Ureter (tissue), 1 donor: ENCODE measurements at places on chromosomes 16 and 17. TPM values are rescaled to one million over a fixed set of nuclear protein-coding genes. Genes with fewer than 3 reads are reported as not detected.

- DNase-seq = no peak
Observed at GRCh38 chr16:1741553-1742165, 29.7 kb downstream of the NME3 start.

The SAMD14 gene
- 5.5 TPM for total RNA-seq

- no peak for DNase-seq
Observed at GRCh38 chr17:72838581-72838980, 253.9 kb downstream of the SLC39A11 start.

- no peak for DNase-seq
Observed at GRCh38 chr16:12350945-12351344, 374.4 kb downstream of the SNX29 start.

The MYH2 gene
- 0.78 TPM for total RNA-seq

GRCh38 chr16:71421911-71422310 is 19.9 kb downstream of the TLE7 start:
- no peak for DNase-seq

DNA sequence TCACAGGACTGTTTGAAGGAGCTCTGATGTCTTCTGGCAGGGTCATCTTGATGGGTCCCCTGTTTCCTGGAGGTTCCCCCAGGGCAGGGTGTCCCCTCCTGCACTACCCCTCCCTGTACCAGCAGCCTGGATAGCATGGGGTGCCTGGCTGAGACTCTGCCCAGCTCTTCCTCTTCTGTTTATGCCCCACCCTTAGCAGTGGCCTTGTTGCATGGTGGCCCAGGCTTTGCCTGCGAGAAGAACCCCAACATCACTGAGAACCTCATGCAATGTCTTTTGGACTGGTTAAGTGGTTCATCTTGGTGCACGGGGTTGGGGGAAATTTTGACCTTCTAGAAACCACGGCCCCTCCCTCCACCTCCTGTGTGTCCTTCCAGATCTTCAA is 121.8 kb downstream of the IRX3 start:
- no peak for DNase-seq

The KRTAP3-2 gene
- not detected for total RNA-seq

GRCh38 chr16:65305266-65305959 is 183.6 kb upstream of the CDH11 start:
- no peak for DNase-seq

GRCh38 chr17:50554201-50554600 is 6.3 kb upstream of the CACNA1G start:
- DNase-seq = no peak

DNA sequence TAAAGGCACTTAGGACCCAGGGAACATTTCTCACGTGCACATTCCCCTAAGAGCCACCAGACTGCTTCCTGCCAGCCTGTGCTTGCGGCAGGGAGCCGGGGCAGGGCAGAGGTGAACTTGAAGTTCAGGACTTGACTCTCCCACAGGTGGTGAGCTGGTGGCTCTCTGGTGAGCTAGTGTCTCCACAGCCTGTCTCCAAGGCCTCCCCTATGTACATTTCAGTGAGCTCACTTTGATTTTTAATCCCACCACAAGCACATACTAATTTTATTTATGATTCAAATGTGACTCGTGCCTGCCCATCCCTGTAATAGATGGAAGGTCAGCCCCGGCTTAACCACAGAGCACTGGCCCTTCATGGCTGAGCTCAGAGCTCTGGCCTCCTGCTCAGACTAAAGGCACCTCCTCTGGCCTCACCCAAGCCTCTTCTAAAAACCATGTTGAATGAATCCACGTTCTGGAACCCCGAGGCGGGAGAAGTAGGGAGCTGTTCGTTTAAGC is 9.2 kb downstream of the SNN start:
- no peak for DNase-seq

DNA sequence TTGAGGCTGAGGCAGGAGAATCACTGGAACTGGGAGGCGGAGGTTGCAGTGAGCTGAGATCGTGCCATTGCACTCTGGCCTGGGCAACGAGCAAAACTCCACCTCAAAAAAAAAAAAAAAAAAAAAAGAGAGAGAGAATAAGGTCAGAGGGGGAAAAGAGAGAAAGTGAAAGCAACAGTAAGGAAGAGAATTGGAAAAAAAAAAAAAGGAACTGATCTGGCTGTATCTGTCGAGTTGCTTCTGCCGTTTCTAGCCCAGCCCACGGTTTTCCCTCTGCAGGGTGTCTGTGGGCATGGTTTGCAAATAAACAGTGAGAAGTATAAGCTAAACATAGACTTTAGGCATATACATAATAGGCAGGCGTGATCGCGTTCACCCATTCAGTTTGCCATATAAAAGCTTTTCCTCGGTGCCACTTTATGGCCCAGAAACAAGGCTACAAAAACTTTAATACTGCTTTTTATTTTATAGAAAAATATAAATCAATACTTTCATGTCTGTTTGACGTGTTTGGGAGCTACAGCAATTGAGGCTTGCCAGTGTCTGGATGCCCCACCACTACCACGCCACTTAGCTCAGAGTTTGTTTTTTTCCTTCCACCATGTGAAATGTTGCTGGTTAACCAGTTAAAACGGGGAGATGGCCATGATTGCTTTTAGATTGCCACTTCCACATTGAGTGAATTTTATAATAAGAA is 436.7 kb downstream of the MAF start:
- DNase-seq = no peak

DNA sequence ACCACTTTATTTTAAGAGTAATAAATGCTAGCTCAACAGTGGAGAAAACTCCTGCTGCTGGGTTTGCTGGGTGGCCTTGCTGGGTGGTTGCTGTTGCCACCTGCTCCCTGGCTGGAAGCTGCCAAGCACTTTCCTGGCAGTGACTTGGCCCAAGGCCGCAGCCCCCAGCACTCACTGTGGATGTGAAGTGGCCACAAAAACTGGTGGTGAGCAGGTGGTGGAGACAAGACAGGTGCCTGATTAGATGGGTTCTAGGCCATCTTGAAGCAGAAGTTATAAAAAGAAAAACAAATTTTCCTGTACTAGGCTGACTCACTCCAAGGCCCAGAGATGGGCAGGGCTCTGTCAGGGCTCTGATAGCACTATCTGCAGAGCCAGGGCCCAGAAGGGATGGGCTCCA is 224.7 kb upstream of the NLRP1 start:
- no peak for DNase-seq

- DNase-seq = no peak
Observed at GRCh38 chr16:15658556-15658955, 8.5 kb downstream of the NDE1 start.

GRCh38 chr16:1793578-1794220 is at the start of gene IGFALS:
Gene IGFALS, minus strand, starts transcription at chr16:1793705. Its CDS starts 53 bp downstream, at chr16:1793652.
- no peak for DNase-seq

GRCh38 chr16:1293921-1294656 is 15.3 kb upstream of the UBE2I start:
- no peak for DNase-seq

GRCh38 chr16:8760021-8760420 is 37.4 kb downstream of the TMEM186 start:
- DNase-seq = no peak

The STX1B gene
- 1.6 TPM for total RNA-seq

DNA sequence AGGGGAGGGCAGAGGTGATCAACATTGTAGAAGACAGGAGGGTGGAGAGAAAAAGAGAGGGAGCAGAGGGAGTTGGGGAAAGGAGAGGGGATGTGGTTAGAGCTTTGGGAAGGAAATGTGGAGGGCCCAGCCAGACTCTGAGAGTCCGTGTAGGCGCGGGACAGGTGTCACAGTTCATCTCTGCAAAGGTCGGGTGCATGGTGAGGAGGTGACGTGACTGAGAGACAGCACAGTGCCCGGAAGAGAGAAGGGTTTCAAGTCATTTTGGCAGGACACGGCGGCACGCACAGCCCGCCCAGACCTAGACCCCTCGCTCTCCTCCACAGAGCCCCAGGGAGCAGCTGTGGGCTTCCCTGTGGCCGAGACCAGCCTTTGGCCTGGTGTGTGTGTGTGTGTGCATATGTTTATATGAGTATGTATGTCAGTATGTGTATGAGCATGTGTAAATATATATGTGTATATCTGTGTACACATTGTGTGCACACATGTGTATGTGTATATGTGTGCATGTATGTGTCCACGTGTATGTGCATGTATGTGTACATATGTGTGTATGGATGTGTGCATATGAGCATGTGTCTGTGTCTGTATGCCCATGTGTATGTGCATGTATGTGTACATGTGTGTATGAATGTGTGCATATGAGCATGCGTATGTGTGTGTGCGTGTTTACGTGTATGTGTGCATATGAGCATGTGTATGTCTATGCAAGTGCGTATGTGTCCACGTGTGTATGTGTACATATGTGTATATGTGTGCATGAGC is 104.6 kb downstream of the SEC14L1 start:
- DNase-seq = no peak

DNA sequence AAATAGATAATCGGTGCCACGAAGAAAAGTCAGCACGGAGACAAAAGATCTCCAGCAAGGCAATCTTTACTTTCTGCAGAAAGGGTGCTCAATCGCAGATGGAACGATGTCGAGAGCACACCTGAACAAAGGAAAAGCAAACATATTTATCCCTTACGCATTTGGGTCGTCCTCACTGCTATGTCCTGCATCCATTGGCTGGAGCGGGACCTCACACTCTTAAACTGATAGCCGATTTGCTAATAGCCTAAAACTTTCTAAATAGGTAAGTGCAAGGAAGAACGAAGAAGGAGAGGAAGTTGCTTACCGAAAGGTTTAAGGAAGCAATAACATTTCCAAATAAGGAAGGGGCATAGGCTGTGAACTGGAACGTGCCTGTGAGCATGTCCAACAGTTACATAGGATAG is 1.2 kb upstream of the AKAP10 start:
- DNase-seq = no peak

- DNase-seq = no peak
Observed at GRCh38 chr16:19972111-19972510, 87.5 kb upstream of the GPRC5B start.

DNA sequence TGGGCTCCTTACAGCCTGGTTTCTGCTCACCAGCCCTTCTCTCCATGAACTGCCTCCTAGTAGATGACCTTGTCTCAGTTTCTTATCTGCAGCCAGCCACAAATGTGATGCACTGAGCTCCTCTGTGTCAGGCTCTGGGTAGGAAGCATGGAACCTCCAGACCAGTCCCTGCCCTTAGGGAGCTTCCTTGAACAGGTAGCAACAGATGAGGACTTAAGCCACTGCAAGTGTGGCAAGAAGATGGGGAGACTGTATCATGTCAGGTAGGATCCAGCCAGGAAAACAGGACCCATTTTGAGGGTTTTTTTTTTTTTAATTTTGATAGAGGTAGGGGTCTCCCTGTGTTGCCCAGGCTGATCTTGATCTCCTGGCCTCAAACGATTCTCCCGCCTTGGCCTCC is 5.3 kb upstream of the MAP3K14 start:
- no peak for DNase-seq

The CACNG4 gene
- 0.57 TPM for total RNA-seq

DNA sequence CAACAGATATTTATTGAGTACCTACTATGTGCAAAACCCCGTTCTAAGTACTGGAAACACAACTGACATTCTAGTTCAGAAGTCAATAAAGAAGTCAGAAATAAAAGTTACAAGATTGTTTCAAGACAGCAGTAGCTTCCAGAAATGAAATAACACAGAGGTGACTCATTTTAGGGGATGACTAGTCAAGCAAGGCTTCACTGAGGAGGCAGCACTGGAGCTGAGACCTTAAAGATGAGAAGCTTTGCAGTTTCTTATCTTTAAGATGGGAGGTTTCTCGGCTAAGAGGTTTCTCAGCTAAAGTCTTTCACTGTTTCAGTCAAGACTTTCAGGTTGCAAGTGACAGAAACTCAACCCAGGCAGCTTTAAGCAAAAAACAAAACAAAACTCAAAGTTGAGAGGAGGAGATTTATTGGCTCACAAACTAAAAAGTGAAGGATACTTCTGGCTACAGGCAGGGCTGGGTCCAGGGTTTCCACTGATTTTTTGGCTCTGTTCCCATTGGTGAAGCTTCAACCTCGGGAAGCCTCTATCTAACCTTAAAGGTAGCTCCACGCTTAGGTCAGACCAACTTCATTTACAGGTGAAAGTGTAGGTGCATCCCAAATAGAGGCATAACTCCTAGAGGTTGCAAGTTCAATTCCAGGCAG is 7.4 kb upstream of the MMP2 start:
- no peak for DNase-seq

GRCh38 chr17:32610943-32611342 is 124.2 kb downstream of the CDK5R1 start:
- no peak for DNase-seq

DNA sequence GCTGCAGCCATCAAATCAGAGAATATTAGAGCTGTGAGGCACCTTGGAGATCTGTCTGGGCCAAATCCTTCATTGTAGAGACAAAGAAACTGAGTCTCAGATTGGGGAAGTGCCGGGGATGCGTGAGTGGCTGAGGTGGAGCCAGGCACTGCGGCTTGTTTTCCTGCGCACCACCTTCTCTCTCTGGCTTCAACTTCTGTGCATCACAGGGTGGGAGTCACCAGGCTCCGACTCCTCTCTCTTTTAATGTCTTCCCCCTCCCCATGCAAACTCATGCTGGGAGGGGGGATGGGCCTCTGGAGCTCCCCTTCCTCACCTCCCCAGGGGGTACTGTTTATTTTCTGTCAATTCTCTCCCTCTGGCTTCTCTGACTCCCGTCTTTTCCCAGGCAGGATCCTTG is 8.7 kb upstream of the ETV4 start:
- DNase-seq = no peak
